ENCODE measurements at places on chromosomes 3 and 15.

DNA sequence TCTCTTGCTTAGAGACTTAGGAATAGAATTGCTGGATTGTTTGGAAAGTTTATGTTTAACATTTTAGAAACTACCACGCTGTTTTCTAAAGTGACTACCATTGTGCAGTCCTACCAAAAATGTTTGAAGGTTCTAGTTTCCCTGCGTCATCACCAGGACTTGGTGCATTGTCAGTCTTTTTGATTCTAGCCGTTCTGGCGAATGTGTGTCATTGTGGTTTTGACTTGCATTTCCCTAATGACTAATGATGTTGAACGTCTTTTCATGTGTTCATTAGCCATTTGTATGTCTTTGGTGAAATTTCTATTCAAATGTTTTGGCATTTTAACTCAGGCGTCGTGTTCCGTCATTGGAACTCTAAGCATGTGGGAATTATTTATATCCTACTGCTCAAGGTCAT lies 58.0 kb downstream of the CHD2 start:
- no peak for DNase-seq

- DNase-seq = no peak
These were observed 256.3 kb downstream of the SCAPER start for GRCh38 chr15:76648732-76649444.

GRCh38 chr3:115448851-115449250 lies 174.5 kb upstream of the GAP43 start:
- no peak for DNase-seq

DNA sequence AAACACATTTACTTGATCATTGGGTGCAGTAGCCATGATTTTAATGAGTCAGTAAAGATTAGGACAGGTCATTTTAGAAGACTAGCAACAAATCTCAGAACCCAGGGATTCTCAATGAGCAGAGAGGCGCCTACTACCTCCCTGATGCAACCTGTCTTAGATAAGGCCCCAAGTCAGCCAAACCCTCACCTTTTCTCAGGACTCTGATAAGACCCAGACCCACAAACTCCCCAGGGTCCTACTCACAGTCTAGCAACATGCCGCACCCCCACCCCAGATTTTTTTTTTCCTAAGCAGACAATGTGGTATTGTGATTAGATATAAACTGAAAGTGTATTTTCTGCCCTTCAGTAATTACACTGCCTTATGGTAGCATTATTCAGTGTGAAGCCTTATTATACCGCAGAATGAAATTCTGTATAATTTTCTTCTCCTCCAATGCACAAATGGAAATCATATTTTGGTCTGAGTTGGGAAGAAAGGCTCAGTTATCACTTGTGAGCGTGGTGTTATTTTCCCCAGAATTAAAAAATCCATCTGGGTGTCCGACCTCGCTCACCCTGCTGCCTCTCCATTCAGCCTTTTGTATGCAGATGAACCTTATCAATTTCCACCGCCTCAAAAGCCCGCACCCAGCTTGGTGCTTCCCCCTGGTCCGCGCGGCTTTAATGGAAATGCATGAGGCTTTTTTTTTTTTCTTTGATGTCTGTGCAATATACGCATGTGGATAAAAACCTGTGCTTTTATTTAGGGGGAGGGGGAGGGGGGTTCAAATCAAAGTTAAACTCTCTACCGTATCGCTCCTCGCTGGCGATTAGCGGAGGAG lies 122.0 kb upstream of the SOX14 start:
- no peak for DNase-seq

DNA sequence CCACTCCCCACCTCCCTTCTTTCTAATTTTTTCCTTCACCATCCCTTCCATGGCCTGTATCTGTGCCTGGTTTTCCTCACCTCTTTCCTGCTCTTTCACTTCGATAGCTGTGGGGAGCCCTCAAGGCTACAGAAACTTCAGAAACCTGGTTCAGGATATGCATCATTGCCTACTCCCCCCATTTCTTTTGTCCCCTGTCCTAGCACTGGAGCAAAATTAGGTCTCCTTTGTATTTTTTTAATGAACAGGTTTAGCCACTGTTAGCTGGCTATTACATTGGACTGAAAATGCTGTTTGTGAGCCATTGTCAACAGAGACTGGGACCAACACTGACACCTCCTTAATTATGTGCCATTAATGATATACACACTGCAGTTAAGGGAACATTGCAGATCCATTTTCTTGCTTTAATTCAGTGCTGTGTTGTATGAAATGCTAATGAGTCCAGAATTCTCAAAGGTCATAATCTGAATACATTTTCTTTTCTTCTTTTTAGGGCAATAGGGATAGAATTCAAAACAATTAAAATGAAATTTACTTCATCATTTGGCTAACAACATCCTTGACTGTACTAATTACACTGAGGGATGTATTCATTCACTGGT lies 138.6 kb downstream of the PDCD6IP start:
- no peak for DNase-seq

DNA sequence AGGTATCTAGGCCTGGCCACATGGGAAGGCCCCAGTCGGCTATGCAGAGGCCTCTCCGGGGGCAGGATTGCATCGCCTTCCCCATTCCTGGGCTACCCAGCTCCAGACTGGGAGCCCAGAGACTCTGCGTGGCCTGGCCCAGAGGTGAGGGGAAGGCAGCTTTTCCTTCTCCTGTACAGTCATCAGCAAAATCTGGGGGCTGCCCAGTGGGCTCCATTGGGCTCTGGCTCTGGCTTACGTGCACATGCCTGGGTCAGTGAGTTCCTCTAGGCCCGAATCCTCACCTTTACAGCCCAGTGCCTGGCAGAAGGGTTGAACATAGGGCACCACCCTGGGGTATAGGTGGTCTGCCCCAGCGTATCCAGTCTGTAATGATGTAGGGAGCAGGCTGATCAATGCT lies 3.9 kb upstream of the ANKRD63 start:
- DNase-seq = no peak

DNA sequence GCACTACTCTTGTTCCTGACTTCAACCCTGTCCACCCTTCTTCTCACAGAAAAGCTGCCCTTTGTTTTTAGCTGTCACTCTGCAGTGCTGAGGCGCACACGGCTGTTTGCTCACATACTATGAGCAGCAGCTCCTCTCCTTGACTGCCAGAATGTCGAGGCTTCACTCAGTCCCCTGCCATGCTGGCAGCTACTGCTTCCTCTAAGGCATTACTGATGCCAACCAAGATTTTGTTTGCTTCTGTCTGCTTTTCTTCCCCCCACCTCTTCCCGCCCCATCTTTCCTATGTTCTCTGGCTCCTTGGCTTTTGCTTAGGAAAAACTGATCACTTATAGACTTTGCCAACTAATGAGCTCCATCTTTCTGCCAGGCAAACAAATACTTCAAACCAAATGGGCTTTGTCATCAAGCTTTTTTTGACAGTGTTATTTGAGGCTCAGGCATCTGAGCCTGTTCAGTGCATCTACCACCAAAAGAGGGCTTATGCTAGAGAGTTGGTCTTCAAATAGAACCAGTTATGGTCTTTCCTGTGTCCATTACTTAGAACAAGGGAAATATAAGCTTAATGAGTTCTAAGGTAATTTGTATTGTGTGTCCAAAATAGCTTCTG lies 81.0 kb downstream of the FBXL2 start:
- no peak for DNase-seq

DNA sequence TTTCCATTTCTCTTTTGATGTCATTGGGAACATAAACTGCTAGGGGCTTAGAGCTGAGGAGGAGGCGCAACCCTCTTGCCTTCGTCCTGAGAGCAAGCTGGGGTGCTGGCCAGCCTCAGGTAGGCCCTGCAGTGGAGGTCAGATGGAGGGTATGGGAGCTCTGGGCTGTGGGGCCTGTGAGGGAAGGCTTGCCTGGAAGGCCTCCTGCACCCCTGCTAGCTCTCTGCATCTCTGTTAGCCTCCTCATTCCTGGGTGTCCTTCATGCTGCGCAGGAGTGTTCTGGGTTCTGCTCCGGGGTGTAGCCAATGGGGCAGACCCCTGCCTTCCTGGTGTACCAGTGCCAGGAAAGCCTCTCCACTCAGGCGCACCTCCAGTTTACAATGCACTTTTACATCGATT lies 11.8 kb downstream of the GP5 start:
- no peak for DNase-seq

DNA sequence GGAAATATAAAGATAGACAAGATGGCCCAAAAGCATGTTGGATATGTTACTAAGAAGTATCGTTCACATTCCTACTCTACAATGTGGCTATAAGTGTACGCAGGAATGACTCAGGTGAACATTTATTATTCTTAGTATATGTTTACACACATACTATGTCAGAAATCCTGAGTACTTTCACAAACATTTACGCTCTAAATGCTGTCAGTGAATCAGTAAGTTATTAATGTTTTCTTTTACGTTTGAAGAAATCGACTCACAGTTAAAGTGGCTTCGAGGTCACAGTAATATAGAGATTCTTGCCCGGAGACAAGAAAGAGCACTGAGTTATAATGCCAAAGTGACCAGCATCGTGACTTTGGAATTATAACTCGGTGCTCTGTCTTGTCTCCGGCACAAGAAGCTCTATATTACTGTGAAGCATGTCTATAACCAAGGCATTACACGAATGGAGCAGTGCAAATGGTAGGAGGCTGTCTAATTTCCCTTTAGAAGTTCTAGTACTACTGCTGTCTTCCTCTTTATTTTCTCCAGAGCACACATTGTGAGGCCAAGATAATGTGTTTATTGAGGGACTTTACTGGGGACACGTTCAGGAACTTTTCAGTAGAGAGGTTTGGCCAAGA lies 61.8 kb upstream of the P3H2 start:
- DNase-seq = no peak

- no peak for DNase-seq
These were observed 13.8 kb upstream of the IL16 start for GRCh38 chr15:81182756-81183438.

DNA sequence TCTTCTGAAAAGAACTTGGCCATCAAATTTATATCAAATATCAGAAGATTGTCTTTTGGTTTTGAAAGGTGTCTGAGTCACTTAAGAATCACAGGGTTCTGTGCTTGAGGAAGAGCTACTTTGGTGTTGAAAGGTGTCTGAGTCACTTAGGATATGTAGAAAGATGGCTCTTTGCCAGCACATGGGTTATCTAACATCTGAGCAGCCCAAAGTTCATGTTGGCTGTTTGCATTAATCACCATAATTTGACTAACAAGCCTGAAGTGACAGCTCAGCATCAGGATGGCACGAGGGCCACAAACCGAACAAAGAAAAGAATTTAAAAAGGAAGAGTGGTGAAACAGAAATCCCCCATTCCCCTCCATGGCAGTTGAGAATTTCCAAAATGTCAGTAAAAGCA lies 190.5 kb upstream of the CMC1 start:
- DNase-seq = no peak

GRCh38 chr3:139074565-139075115 lies 29.9 kb upstream of the PRR23C start:
- DNase-seq = no peak

DNA sequence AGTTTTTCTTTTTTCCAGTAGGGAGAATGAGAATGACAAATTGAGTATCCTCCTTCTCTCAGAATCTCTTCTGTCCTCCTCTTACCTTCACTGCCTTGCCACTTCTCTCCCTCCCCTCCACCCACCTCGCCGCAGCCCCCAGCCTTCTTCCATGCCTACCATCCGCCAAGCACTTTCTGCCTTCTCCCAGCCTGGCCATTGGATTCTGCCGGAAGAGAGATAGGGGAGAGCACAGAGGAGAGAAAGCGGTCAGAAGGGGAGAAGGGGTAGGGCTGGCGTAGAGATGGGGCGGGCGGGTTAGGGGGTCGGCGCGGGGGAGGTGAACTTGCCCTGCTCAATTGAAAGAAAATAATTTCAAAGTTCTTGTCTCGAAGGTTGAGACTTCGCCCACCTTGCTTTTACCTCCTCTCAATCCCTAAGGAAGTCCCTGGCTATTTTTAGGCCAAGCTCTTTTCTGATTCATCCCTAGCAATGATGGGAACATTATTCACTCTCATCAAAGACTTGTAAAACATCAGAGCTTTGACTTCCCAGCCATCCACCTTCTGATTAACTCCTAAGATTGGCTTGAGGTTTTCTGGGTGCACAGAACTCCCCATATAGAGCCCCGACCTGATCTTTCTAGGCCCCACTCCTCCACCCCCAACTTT lies 811 bp downstream of the C3orf52 start:
- no peak for DNase-seq

GRCh38 chr3:31448882-31449243 lies 83.9 kb upstream of the STT3B start:
- DNase-seq = no peak

DNA sequence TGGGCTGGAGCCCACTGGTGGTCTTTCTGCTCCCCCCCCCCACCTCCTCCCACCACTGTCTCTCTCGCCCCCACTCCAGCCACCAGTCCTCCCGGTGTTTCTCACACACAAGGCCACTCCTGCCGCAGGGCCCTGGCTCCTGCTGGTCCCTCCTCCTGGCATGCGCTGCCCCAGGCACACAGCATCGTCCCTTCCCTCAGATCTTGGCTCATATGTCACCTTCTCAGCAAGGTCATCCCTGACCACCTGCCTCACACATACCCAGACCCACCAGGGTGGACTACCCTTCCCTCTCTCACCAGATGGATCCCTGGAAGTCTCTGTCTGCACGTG lies 101.5 kb upstream of the IQSEC1 start:
- DNase-seq = no peak

DNA sequence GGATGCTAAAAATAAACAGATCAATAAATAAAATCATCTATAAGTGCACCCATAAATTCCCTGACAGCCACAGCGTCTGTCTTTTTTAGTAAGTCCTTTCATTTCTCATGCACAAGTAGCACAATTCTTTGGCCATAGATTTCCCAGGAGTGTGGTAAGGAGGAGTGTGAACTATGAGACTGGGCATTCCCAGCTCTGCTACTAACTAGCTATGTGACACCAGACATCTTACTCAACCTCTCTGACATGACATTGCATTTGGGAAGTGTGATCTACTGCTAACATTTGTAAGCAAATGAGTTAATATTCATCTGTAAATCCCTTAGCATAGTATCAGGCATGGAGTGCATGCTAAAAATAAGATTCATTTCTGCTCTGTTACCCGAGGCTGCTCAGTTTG lies 301.7 kb downstream of the NTRK3 start:
- no peak for DNase-seq

GRCh38 chr3:115835946-115836345 lies 212.6 kb downstream of the GAP43 start:
- DNase-seq = no peak

DNA sequence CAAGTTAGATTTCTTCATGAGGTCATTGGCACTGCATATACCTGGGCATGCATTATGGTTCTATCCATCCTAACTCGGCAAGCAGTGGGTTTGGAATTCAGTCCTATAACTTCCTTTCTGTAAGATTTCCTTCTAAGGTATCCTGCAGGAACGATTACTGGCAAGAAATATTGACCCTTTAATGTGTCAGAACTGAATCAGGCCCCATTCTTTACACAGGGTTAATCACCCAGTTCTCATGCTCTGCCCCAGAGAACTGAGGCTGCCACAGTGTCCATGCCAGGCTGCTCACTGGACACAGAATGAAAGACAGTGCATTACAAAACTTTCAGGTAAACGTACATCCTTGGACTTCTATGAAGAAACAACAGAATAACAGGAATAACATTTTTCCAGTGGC lies 108.9 kb downstream of the RPL22L1 start:
- DNase-seq = no peak

DNA sequence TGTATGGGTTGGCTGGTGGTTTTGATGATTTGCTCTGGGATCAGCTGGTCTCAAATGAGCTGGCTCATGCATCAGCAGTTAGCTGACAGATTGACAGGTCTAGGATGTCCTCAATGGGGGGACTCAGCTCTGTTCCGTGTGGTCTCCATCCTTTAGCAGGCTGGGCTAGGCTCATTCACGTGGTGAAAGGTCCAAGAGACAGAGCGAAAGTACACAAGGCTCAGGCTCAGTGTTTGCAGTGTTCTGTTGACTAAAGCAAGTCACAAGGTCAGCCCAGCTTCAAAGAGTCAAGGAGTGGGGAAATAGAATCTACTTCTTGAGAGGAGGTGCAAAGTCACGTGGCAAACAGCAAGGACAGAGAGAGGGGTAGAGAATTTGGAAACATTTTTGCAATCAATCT lies 126.5 kb upstream of the CMC1 start:
- no peak for DNase-seq

Measured in right renal pelvis (tissue), 4 donors.